ENCODE measurements at places on chromosomes 3 and 15.

DNA sequence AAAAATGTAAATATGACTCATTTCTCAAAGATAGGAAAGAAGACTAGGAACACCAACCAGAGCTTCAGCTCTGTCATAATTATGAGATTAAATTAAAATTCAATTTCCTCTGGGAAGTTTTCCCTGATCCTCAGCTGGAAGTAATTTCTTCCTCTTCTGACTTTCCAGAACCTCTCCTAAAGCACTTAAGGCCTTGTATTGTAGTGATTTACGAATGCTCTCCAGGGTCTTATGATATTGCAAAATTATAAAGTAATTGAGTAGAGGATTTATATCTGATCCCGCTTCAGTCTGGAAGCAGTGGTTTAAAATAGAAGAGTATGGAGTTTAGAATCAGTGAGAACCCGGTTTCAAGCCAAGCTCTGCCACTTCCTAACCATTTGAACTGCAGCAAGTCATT, 279.8 kb downstream of the ZPLD1 start:
- peak; percentile 46 for DNase-seq

GRCh38 chr15:75928680-75929608, 25.3 kb downstream of the FBXO22 start:
- peak; percentile 2 for DNase-seq

- DNase-seq = no peak
Observed at GRCh38 chr15:46996359-46996758, 720.9 kb upstream of the SEMA6D start.

GRCh38 chr3:82596805-82597204, 835.4 kb upstream of the GBE1 start:
- no peak for DNase-seq

DNA sequence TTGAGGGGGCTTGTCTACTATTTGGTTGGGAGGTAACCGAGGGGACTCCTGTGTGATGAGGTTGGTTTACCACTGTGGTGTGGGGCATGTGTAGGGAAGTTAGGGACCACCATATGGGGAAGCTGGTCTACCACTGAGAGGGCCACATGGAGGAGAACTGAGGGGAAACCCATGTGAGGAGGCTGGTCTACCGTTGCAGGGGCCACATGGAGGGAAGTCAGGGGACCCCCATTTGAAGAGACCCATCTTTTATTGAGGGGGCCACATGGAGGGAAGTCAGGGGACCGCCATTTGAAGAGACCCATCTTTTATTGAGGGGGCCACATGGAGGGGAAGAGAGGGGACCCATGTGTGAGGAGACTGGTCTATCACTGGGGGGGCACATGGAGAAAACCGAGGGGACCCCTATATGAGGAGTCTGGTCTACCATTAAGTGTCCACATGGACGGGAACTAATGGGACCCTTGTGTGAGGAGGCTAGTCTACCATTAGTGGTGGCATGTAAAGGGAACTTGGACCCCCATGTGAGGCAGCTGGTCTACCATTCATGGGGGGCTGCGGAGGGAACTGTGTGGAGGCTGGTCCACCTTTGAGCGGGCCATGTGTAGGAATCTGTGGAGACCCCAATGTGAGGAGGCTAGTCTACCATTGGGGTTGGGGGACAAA, 165.5 kb downstream of the FBLN2 start:
- DNase-seq = no peak

DNA sequence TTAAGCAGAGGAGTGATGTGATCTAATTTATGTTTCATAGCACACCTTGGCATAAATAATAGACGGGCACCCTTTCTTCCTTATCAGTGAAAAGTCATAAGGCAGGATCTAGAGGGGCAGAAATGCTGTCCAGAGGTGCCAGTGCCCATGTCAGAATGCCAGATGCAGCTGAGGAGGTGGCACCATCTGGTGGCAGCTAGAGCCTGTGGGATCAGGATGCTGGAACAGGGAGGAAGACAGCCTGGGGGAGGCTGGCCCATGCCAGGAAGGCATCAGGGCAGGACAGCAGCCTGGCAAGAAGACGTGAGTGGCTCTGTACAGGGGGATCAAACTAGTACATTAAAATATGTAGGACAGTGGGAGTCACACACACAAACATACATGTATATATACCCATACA, 16.5 kb downstream of the MYH15 start:
- no peak for DNase-seq

DNA sequence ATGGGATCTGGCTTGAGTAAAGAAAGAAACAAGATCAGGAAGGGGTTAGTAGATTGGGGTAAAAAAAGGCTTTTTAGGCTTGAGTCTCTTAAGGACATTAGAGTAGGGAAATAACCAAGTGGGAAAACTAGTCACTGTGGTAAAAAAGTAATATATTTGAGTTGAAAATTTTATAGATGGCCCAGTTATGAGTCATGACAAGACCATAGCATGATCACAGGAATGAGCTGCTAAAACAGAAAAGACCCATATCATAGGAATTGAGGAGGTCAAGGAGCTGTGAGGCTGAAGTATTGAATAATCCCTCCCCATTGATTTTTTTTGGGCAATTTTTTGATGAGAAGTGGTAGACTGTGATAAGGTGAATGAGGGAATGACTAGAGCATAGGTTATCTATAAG, 69.2 kb upstream of the TBC1D5 start:
- DNase-seq = no peak

- no peak for DNase-seq
Observed at GRCh38 chr3:66504850-66505641, 4.2 kb upstream of the LRIG1 start.
